CD4-positive, alpha-beta T cell treated with Interleukin-12 subunit alpha and Interleukin-12 subunit beta, for 1 hour (primary cell): ENCODE measurements at places on chromosomes 11 and 22.

DNA sequence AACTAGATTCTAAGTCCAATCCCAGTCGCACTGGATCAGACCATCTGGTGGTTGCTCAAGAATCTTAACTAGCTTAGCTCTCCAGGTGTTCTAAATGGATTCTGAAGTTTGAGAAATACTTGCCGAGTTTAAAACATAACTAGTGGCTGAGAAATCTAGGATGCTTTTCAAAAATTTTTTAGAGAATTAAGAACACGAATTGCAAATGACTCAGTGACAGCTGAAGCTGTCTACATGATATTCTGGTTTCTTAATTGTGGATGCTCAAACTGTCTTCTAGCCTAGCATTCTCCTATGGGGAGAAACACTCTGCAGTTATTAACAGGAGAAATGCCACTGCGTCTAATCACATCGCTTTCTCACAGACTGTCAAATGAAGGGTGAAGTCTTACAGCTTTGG is 20.2 kb upstream of the TP53AIP1 start:
- DNase-seq, result no peak

GRCh38 chr22:45544588-45545170 is 42.0 kb downstream of the FBLN1 start:
- no peak for DNase-seq

- no peak for DNase-seq
Observed at GRCh38 chr22:38300197-38300945, 16.9 kb downstream of the CSNK1E start.

DNA sequence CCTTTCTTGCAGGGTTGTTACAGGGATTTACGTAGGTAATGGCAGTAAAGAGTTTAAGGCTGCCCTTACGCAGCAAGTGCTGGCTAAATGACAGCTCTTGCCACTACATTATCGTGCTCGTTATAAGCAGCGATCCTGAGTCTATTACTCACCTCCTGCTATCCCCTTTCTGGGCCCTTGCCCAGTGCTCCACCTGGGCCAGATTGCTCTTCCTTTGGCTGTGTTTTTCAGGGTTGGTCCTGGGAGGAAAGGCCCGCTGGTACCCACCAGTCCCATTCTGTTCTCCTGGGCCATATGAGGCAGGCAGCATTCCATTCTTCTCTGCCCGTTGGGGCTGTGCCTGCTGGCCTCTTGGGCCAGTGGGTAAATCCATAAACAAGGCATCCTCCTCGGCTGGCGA is 87.5 kb downstream of the C11orf58 start:
- DNase-seq, result no peak

- DNase-seq, result no peak
Observed at GRCh38 chr11:119722281-119722794, 6.7 kb downstream of the NECTIN1 start.

DNA sequence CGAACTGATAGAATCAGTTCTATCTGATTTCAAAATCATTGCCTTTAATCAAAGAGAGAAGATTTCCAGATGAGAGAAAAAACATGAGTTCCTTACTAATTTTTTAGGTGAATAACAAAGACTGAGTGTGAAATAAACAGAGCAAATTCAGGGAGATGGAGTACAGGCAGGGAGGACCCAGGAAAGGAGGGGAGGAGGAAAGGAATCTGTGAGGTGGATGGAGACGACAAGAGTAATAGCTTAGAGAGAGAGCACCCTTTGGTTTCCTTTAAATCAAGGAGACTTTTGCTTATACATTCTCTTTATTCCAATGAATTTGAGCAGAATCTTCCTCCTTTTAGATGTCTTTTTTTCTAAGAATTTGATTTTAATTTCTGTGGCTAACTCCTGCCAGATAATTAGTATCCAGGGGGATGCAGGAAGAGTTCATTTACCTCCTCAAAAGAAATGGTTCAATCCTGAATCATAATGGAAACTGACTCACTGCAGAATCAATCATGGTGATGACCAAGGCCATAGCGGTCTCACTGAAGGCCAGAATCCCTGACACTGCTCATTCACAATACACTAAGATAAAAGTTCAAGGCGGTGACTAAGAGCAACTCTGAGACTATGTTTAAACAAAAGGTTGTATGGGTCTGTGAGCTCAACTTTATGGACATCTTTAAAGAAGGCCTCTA is 234.0 kb upstream of the ZC3H12C start:
- no peak for DNase-seq

DNA sequence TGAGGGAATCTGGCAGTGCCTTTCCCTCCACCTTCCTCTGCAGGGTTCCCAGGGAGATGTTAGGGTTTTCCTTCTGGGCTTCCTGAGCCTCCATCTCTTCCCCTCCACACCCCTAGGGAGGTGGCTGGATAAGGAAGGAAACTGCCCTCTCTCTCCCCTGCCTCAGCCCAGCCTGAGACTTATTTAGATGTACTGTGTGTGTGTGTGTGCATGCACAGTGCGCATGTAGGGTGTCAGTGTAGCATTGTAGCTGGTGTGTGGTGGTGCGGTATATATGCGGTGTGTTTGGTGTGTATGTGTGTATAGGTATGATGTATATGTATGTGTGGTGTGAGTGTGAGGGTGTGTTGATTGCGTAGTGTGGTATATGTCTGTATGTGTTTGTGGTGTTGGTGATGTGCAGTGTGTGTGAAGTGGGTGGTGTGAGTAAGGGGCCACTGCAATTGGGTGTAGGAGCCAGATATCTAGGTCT is 1.5 kb downstream of the FXYD6 start:
- DNase-seq, result no peak

- DNase-seq, result no peak
Observed at GRCh38 chr22:40965936-40966725, 15.0 kb downstream of the RBX1 start.

GRCh38 chr11:118639899-118640298 is 32.5 kb downstream of the PHLDB1 start:
- DNase-seq, result no peak

DNA sequence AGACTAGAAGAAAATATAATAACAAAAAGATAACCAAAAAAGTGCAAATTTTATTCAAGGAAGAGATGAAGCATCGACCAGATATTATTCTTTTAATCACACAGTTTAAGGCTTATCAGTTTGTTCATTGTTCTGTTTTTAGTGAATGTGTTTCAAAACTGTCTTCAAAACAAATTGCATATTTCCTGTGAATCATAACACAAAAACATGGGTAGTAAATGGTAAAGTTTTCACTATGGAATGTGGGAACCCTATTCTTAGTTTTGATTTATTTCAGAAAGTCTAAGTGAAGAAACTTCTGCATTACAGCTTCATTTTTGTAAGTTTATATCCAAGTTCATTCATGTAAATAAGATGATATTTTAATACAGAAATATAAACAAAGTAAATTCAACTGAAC is 207.6 kb upstream of the LUZP2 start:
- DNase-seq, result no peak

DNA sequence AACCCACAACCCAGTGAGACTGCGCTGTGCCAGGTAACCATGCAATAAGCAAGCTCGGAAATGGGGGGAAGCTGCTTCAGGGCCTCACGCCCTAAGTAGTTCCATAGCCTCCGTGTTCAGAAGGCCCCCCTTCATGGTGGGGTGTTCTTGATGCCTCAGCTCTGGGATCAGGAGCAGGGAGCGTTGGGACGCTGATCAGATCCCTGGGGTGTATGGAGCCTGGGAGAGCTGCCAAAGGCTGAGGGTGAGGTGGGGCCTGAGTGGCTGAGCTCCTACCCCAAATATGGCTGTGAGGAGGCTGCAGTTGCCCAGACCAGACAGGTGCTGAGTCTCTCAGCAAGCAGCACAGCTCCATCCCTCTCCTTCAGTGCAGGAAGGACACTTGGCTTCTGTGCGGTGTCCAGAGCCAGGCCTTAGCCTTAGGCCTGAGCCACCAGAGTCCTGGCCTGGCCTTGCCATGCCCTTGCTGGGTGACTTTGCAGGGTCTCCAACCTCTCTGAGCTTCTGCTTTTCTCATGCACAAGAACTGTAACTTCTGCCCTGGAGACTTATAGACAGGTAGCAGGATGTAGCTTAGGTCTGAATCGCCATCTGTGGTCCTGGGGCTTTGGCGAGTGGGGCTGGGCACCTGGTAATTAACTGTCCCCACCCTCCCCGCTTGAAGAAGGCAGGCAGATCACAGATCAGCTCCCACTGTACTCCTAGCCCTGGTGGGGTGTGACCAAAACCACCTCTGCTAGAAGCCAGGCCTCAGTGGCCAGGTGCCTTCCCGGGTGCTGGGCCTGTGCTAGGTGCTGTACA is 5.3 kb downstream of the MMP11 start:
- DNase-seq, result no peak

- DNase-seq, result no peak
Observed at GRCh38 chr11:94127638-94128037, 1.0 kb upstream of the PANX1 start.

DNA sequence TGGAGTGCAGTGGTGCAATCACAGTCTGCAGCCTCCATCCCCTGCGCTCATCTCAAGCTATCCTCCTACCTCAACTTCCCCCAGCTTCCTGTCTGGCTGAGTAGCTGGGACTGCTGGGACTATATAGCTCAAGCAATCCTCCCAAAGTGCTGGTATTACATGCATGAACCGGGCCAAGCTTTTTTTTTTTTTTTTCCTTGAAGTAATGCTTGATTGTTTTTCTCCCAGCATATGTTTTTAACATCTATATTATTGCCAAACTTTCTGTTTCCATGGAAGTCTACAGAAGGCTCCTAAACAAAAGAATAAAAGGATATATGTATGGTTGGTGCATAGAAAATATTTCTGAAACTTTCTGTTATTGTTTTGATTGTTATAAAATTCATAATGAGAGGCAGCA is 853.6 kb downstream of the KCNA4 start:
- no peak for DNase-seq
